ENCODE measurements at places on chromosomes 13 and 19.

GRCh38 chr13:35884211-35884760 lies 246.9 kb downstream of the DCLK1 start:
- DNase-seq, result no peak

- DNase-seq, result no peak
These were observed 14.5 kb downstream of the ERCC2 start for GRCh38 chr19:45355910-45356309.

GRCh38 chr13:71758828-71759227 lies 108.2 kb downstream of the DACH1 start:
- DNase-seq, result peak; percentile 4

DNA sequence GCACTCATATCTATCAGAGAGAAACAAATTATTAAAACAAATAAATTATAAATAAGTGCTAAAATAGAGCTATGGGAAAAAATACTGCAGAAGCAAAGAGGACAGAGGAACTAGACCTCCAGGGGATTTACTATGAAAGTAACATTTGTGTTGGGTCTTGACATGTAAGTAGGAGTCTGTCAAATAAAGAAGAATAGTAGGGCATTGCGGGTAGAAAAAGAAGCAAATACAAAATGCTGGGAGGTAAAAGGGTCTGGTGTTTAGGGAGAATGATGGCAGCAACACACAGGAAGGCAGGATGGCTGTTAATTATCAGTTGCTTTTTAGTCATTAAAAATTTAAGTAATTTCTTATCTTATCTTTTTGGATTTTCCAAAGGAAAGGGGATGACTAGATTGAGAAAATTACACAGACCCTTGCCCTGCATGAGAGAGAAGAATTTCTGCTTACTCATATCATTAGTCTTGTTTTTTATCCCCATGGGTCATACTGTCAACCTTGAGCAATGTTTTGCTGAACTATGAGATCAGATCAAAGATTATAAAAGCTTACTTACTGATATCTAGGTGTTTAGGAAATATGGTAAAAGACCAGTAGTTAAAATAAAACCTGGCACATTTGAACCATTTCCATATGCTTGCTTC lies 472.7 kb downstream of the DIAPH3 start:
- DNase-seq, result no peak

GRCh38 chr13:100461309-100462030 lies 127.1 kb downstream of the GGACT start:
- DNase-seq, result no peak

- DNase-seq, result no peak
These were observed 13.4 kb downstream of the THOP1 start for GRCh38 chr19:2798733-2799132.

Data from hepatocyte (in vitro differentiated cells).